ENCODE measurements at places on chromosomes 1 and 21.

GRCh38 chr21:34807881-34808568 lies 139.2 kb downstream of the CLIC6 start:
- peak; percentile 50 for DNase-seq

DNA sequence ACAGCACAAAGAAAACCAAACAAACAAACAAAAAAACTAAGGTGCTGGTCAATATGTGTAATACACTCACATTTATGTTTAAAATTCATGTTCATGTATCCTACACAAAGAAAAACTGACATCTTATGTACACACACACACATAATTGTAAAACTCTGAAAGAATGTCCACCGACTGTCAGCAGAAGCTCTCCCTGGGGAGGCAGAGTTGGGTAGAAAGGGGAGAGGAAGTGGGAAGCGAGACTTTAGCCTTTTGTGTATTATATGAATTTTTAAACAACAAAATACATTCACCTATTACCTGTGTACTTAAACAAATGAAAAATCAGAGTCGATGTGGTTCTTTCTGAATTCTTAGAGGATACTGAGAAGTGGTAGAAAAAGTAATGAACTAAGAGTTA lies 88.3 kb downstream of the ABCA4 start:
- DNase-seq: no peak

DNA sequence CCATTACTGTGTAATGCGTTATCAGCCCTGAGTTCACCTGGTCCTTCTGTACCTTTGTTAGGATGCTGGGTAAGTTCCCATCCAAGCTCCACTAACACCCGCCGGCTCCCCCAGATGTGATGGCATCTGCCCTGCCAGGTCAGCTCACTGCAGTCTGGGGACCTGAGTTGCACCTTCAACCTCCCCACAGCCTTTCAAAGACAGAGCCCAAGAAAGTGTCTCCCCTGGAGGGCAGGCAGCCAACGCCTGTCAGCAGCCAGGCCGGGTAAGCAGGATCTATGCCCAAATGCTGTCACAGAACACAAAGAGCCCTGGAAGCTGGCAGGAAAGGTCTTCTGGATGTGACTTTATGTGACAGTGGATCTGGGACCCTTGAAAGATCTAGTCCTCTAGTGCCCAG lies 13.7 kb downstream of the MRAP start:
- no peak for DNase-seq

DNA sequence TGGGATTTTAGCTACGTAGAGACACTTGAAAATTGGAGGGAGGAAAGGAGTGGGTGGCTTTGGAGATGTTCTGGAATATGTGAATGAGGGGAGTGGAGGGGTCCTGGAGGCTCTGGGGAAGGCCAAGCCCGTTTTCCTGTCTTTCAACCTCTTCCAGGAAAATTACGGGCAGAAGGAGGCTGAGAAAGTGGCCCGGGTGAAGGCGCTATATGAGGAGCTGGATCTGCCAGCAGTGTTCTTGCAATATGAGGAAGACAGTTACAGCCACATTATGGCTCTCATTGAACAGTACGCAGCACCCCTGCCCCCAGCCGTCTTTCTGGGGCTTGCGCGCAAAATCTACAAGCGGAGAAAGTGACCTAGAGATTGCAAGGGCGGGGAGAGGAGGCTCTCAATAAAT lies 442 bp upstream of the RUSC1 start:
- DNase-seq: no peak

- no peak for DNase-seq
Measured at GRCh38 chr1:206739411-206740076, 31.0 kb upstream of the IL19 start.

GRCh38 chr1:206686478-206687249 lies 2.0 kb downstream of the MAPKAPK2 start:
- DNase-seq: no peak

Data from activated CD8-positive, alpha-beta memory T cell treated with anti-CD3 and anti-CD28 coated beads, Interleukin-2, amount 50 U/mL, for 4 hours (primary cell).